Activated CD4-positive, alpha-beta T cell treated with anti-CD3 and anti-CD28 coated beads, Interleukin-2, amount 50 U/mL, for 16 hours (primary cell): ENCODE measurements at places on chromosomes 12 and 14.

GRCh38 chr12:70049596-70050360 lies 193.5 kb upstream of the CNOT2 start:
- DNase-seq, result peak; percentile 41

DNA sequence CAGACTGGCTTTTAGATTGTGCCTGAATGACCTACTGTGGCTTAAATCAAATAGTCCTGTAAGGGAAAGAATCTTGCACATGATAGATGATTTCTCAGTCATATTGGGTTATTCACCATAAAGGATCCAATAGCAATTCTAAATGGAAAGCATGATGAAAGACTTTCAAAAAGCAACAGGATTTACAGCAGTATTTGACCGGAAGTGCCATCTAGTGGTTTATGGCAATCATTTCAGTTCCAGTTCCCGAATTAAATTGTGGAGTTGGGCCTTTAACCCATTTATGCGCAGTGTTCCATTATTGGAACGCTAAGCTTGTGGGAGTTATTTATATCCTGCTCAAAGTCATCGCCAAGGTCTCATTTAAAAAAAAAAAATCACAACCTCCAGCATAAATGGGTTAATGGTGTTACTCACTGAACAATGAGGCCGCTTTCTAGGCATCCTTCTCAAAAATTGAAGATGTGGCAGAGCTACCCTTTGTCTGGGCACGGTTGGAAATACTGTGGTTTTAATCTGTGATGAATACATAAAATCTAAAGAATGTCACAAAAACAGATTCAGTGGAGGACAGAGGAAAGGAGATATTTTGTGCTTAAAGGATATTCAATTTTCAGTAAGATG lies 60.8 kb upstream of the REP15 start:
- peak; percentile 32 for DNase-seq

DNA sequence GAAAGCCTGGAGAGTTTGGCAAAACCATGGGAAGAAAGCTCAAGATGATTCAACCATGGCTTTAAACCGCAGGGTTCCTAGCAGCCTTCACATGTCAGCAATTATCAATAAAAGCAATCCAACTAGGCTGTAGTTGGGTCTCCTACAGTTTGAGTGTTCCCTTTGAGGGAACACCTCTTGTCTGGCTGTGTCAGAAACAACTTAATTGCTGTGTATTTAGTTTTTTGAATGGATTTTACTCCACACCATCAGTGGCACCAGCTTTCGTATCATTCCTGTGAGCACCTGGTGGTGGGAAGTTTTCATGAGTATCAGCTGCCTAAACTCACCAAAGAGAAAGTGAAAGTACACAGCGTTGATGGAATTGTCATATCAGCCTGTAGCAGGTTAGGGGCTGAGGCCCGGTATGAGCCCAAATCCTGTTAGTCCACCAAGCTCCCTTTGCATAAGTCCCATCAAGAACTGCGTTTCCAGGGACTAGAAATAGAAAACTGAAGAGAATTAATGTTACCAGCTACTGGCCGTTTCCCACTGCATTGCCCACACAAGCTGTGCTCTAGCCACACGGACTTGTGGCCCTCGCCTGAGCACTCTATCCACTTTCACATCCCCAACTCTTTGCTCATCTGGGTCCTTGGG lies 10.9 kb upstream of the IL26 start:
- DNase-seq, result peak; percentile 77

DNA sequence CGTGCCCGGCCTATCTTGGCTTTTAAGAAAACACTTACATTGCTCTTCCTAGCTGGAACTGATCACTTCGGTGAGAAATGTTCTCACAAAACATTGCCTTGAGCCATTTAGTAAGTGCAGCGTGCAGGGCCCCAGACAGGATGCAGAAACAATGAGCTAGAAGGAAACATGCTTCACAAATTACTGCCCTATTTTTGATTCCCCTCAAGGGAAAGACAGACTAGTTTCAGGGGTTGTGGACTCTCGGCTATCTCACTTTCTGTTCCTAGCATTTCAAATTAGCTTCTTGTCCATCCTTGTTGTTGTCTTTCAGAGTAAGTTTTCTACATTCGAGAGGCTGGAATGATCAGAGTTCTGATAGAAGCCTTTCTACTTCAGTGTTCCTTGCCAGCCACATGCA lies 21.6 kb downstream of the TGFB3 start:
- no peak for DNase-seq

DNA sequence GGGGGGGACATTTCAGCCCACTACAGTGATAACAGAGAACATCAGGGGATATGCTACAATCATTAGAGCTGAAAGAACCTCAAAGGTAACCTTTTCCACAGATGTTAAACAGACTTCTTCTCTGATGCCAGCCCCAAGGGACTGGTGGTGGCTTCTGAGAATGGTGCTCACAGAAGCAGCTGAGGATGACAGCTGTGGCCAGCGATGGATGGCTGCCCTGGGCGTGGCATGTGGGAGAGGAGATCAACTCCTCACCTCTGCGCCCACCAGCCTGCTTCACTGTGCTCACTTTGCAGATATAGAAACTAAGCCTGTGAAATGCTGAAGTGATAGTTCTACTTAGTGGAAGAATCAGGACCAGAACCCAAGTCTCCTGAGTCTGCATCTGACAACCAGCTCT lies 33.0 kb downstream of the FOXN3 start:
- DNase-seq, result no peak

DNA sequence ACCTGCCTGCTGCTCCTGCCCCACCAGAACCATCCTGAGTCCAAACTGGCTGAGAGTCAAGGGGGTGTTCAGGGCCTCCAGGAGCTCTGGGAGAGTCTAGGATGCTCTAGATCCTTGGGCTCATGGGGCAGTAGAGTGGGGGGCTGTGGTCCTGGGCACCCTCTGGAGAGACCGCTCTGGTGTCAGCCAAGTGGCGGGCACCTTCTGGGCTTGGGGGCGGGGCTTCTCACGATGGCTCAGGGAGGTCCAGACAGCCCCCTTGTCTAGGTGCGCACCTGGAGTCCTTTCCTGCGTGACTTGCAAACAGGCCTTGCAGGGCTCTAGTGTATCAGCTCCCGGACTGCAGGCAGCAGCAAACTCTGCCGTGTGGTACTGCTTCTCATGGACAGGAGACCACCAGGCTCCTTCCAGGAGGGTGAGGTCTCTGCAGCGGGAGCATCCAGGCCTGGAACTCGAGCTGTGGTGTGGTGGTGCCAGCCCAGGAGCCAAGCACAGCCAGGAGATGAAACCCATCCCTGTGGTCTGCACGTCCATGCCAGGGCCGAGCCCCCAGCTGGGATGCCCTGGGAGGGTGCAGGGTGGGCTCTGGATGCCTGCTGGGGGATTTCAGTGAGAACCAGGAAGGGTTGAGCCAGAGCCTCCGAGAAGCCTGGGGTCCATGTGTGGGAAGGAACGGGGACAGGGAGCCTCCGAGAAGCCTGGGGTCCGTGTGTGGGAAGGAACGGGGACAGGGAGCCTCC lies 15.0 kb downstream of the PACS2 start:
- no peak for DNase-seq

DNA sequence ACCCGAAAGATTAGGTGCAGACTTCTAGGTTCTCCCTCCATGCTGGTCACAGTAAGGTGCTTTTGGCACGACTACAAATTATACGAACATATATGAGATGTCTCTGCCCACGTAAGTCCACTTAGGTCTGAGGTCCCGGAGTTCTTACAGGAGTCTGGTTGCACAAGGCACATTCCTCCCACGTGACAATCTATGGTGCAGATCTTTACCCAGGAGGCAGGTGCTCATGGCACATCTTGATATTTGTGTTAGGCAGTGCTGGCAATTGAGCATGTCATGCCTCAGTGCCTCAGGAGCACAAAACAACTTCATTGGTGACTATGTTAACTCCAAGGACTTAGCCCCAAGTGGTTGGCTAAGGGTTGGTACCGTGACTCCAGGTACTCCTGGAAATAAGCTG lies 92.0 kb upstream of the AMN1 start:
- DNase-seq, result no peak

GRCh38 chr12:89383235-89384049 lies 31.1 kb upstream of the DUSP6 start:
- DNase-seq, result no peak

GRCh38 chr14:74571901-74572725 lies 39.9 kb downstream of the LTBP2 start:
- DNase-seq, result peak; percentile 52

DNA sequence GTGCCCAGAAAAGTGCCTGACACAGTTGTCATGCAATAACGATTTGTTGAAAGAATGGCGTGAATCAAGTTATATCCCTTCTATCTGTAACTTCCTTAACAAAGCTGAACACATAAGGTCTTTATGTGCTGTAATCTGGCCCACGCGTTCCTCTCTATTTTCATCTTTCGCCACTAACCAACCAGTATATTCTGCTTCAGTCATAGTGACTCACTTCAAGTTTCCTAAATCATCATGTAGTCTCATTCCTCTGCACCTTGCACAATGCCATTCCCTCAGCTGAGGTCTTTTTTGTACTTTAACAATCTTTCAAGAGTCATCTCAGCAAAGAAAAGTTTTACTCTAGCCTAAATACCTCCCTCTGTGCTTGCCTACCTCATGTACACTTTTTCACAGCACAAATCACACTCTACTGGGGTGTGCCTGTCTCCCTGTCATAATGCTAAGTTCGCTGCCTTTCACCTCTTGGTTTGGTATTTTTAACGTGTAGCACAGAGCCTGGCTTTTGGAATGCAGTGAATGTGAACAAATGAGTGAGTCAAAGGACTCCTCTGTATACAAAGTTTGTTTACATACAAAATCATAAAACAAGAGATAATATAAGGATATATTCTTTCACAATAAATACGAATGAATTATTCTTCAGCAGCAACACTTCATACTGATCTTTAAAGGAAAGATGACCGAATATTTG lies 2.9 kb upstream of the CMAS start:
- DNase-seq, result no peak

GRCh38 chr12:102917026-102917787 lies at the start of gene PAH:
PAH (minus strand) TSS chr12:102917244; CDS start chr12:102917130, 114 bp downstream.
- DNase-seq, result no peak

DNA sequence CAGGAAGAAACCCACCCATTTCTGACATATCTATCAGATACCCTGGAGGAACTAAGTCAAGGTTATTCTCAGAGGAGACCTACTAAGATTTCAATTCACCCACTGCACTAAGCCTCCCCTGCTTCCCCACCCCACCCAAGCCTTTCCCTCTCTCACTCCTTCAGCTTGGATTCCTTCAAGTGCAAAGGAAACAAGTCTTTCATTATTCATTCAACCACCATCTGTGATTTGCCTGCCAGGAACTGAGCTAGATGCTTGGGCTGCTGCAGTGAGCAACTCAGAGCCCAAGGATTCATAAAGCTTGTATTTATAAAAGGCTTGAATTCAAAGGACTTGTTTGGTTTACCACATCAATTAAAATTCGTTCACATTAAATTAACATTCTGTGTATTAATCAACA lies 161.3 kb downstream of the GXYLT1 start:
- DNase-seq, result no peak

DNA sequence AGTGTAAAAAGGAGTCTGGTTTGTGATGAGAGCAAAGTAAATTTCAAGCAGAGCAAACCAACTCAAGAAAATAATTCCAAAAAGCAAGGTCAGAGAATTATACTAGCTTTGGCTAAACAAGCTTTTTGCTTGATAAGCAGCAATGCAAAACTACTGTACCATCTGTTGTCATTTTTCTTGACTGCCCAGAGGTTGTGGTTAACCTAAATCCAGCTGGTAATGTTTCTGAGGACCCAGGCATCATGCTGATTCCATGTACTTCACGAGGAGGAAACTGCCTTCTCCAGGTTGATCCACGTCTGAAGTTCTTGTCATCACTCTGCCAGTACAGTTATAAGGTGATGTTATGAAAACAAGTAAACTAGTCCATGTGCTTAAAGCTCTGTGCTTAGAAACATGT lies 185.2 kb downstream of the ACSS3 start:
- no peak for DNase-seq

DNA sequence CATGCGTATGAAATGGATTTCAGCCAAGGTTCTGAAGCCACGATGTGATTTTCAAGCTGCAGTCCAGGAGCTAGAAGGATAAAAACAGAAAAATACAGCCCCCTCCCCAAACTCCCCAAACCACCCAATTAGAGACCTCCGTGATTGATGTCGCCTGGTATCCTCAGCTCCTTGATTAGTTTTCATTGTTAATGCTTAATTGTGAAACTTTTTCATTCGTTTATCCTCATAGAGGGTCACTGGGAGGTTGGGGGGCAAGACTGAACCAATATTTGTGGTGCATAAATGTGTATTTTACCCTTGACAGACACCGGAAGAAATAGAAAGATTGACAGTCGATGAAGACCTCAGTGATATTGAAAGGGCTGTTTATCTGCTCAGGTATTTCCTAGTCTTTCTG lies 1.6 kb downstream of the PPP4R4 start:
- DNase-seq, result no peak

DNA sequence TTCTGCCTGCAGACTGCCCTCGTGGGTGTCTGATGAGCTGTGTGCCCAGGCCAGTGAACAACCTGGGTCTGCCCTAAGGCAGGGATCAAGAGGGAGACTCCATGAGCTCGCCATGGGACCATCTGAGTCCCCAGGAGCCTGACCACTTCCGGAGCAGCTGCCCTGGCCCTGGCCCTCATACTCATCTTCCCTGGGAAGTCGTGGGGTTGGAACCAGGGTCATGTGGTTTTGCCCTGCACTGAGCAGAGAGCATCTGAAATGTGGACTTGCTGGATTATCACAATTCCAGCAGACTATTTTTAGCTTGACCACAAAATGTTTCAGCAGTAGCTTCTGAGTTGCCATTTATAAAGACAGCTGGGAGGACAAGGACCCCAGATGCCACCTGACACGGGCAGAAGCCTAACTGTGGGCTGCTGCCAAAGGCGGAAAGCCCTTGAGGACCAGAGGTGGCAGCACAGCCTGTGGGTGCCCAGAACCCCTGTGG lies 6.7 kb downstream of the BTBD6 start:
- DNase-seq, result no peak

DNA sequence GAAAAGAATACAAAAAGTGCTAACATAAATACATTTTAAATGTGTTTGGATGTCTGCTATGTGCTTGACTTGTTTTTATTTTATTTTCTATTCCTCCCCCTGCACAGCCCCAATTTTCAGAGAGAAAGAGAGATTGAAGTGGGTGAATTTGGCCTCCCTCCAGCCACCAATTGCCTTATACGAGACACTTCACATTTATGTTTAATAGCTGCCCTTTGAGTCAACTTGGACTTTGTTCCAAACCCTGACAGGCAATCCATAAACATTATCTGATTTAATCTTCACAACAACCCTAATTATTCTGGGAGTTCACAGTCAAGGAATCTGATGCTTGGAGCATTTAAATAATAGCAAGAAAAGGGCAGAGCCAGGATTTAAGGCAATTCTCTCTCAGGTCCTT lies 161.7 kb downstream of the SLC15A4 start:
- no peak for DNase-seq

DNA sequence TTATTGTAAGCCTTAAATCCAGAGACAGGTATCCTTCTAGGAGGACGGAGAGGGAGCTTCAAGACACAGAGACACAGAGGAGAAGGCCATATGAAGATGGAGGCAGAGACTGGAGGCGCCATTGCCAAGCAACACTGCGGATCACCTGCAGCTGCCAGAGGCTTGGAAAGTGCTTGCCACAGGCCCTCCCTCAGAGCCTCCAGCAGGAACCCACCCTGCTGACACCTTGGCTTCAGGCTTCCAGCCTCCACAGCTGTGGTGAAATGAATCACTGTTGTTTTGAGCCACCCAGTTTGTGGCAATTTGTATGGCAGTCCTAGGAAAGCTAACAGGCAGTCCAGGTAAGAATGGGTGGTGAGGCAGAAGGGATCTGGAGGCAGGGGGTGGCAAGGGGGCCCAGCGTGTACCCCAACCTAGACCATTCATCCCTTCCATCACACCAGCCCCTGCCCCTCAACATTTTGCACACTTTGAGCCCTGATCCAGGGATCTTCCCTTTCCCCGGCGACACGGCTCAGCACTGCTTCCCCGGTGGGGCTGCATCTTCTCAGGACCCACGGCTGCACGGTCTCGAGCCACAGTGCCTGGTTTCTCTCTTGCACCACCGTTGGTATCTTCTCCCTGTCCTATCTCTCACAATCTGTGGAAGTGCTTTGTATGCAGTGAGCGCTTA lies 22.3 kb upstream of the BCDIN3D start:
- DNase-seq, result no peak
